Body of pancreas (tissue), 4 donors: ENCODE measurements at places on chromosomes 2 and 18. TPM values are rescaled to one million over a fixed set of nuclear protein-coding genes. Genes with fewer than 3 reads are reported as not detected.

Gene RESP18
- not detected for total RNA-seq

Gene FEV
- not detected for total RNA-seq

Gene DCAF17
- 16.9 TPM for total RNA-seq

Gene IL1A
- not detected for total RNA-seq

Gene EVX2
- not detected for total RNA-seq

Gene SCN2A
- 0.99 TPM for total RNA-seq

Gene PROKR1
- not detected for total RNA-seq

Gene DUSP2
- total RNA-seq: 9.2 TPM

Gene CCDC74A
- 4.3 TPM for total RNA-seq

Gene PSTPIP2
- total RNA-seq: 1.6 TPM

Gene AFF3
- total RNA-seq: 0.52 TPM

Gene MOGAT1
- not detected for total RNA-seq

Gene HOXD8
- 2.6 TPM for total RNA-seq

Gene AOX1
- total RNA-seq: 60.0 TPM

Gene FZD7
- total RNA-seq: 0.66 TPM

Gene APOB
- 0.78 TPM for total RNA-seq

Gene TMEM37
- total RNA-seq: 22.1 TPM

Gene GRB14
- 22.7 TPM for total RNA-seq

Gene NFATC1
- 5.2 TPM for total RNA-seq

Gene AGXT
- total RNA-seq: 1.6 TPM

Gene CDH19
- total RNA-seq: 3.9 TPM

Gene CDCA7
- 3.1 TPM for total RNA-seq

Gene SKA1
- not detected for total RNA-seq

Gene UGT1A10
- total RNA-seq: 0.99 TPM

Gene YES1
- total RNA-seq: 50.4 TPM

Gene TUBB8B
- total RNA-seq: not detected

Gene CIB4
- not detected for total RNA-seq

Gene ICOS
- total RNA-seq: not detected

Gene NABP1
- 10.9 TPM for total RNA-seq

Gene PRSS56
- total RNA-seq: not detected

Gene CNPPD1
- 27.4 TPM for total RNA-seq

Gene GTF2A1L
- total RNA-seq: not detected

Gene SCG2
- 13.0 TPM for total RNA-seq

Gene CERKL
- 0.52 TPM for total RNA-seq

Gene SERPINB7
- total RNA-seq: not detected

Gene APLF
- total RNA-seq: 4.0 TPM

Gene RNF181
- 54.4 TPM for total RNA-seq

Gene SERPINB11
- not detected for total RNA-seq

Gene VIT
- total RNA-seq: 0.99 TPM

Gene C18orf54
- total RNA-seq: 0.33 TPM

Gene HS1BP3
- total RNA-seq: 21.1 TPM

Gene SP100
- 73.2 TPM for total RNA-seq

Gene IL36RN
- not detected for total RNA-seq

Gene AQP12B
- total RNA-seq: 392 TPM

Gene HOXD13
- not detected for total RNA-seq

Gene BMP10
- not detected for total RNA-seq

Gene AQP4
- total RNA-seq: not detected

Gene TACR1
- total RNA-seq: not detected

Gene LRRC30
- not detected for total RNA-seq

Gene GCKR
- 1.6 TPM for total RNA-seq

Gene SERPINB10
- total RNA-seq: not detected

Gene REG1B
- 4,279 TPM for total RNA-seq

Gene ERFE
- not detected for total RNA-seq

Gene SNRNP200
- total RNA-seq: 58.1 TPM

Gene CASP10
- total RNA-seq: 3.0 TPM

Gene AQP12A
- 29.6 TPM for total RNA-seq

Gene STK17B
- 7.9 TPM for total RNA-seq

Gene COL4A3
- total RNA-seq: 1.6 TPM
